ENCODE measurements at places on chromosomes 4 and X. TPM values are rescaled to one million over a fixed set of nuclear protein-coding genes. Genes with fewer than 3 reads are reported as not detected.

COX7B2 gene
- not detected for total RNA-seq

SLIT2 gene
- total RNA-seq = 6.6 TPM

MTMR8 gene
- total RNA-seq = 0.82 TPM

DOK7 gene
- total RNA-seq = not detected

PAGE3 gene
- not detected for total RNA-seq

MBTPS2 gene
- total RNA-seq = 11.2 TPM

TMEM154 gene
- total RNA-seq = 8.6 TPM

ENOX2 gene
- 14.8 TPM for total RNA-seq

PF4V1 gene
- not detected for total RNA-seq

TRPC5OS gene
- not detected for total RNA-seq

CPZ gene
- total RNA-seq = 0.64 TPM

UGT2A1 gene
- total RNA-seq = not detected

RTL3 gene
- 0.18 TPM for total RNA-seq

TAF7L gene
- total RNA-seq = 1.7 TPM

DCAF12L2 gene
- total RNA-seq = not detected

DUSP21 gene
- total RNA-seq = not detected

SPANXC gene
- not detected for total RNA-seq

ASIC5 gene
- total RNA-seq = not detected

PRDX4 gene
- 210 TPM for total RNA-seq

NDNF gene
- not detected for total RNA-seq

IL9R gene
- not detected for total RNA-seq

CXCL11 gene
- total RNA-seq = 6.4 TPM

PARM1 gene
- total RNA-seq = 0.06 TPM

TSPAN6 gene
- 34.1 TPM for total RNA-seq

UGT2B11 gene
- not detected for total RNA-seq

PABPC1L2B gene
- not detected for total RNA-seq

ARHGEF38 gene
- not detected for total RNA-seq

INTU gene
- total RNA-seq = 8.1 TPM

NEUROG2 gene
- not detected for total RNA-seq

RTL5 gene
- total RNA-seq = 1.9 TPM
